Gastroesophageal sphincter (tissue), 4 donors: ENCODE measurements at places on chromosomes 12 and 14.

DNA sequence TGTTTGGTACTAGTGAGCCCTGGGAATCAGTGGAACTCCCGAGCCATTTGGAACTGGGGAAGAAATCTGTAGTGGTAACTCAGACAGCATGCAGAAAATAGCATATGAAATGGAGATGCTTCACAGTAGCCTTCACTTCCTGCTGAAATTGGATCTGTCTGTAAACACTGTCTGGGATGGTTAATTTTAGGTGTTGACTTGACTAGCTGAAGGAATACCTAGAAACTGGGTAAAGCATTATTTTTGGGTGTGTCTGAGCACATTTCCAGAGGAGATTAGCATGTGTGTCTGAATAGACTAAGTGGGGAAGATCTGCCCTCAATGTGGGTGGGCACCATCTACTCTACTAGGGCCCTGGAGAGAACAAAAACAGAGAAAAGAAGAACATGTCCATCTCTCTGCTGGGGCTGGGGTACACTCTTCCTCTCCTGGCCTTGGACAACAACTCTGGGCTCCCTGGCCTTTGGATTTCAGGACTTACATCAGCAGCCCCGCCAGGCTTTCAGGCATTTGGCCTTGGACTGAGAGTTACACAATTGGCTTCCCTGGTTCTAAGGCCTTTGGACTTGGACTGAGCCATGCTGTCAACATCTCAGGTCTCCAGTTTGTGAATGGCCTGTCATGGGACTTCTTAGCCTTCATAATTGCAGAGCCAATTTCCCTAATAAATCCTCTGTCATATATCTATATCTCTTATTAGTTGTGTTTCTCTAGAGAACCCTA is 14.0 kb upstream of the CRADD start:
- H3K4me3 ChIP-seq = no peak overlapping the region
- no peak for ATAC-seq
- H3K27me3 ChIP-seq = no peaks in the 10 kb centered on the region
- no peak overlapping the region for H3K27ac ChIP-seq
- no peaks in the 10 kb centered on the region for H3K36me3 ChIP-seq

DNA sequence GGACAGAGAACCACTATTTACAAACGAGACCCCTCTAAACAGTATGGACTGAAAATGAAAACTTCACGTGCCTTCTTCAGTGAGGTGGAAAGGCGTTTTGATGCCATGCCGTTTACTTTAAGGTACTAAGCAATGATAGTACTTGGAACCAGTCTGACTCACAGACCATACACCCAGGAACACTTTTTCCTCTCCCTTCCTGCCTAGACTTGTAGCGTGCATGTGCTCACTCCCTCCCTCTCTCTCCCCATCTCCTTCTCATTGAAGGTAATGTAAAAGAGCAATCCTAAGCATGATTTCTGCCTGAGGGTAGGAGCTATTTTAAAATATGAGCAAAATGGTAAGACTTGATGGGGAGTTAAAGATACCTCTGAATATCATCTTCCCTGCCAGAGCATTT is 5.9 kb upstream of the RPL41 start:
- no peak overlapping the region for H3K4me3 ChIP-seq
- no peaks in the 10 kb centered on the region for H3K27me3 ChIP-seq
- H3K4me1 ChIP-seq = peaks cover 8% of the 10 kb centered on the region
- no peak for ATAC-seq
- H3K27ac ChIP-seq = no peak overlapping the region
- peaks cover 76% of the 10 kb centered on the region for H3K36me3 ChIP-seq

GRCh38 chr12:60398547-60398946 is 802.7 kb downstream of the SLC16A7 start:
- H3K27me3 ChIP-seq = no peaks in the 10 kb centered on the region
- ATAC-seq = no peak
- H3K36me3 ChIP-seq = no peaks in the 10 kb centered on the region
- no peaks in the 10 kb centered on the region for H3K4me1 ChIP-seq
- H3K27ac ChIP-seq = no peak overlapping the region
- no peak overlapping the region for H3K4me3 ChIP-seq

DNA sequence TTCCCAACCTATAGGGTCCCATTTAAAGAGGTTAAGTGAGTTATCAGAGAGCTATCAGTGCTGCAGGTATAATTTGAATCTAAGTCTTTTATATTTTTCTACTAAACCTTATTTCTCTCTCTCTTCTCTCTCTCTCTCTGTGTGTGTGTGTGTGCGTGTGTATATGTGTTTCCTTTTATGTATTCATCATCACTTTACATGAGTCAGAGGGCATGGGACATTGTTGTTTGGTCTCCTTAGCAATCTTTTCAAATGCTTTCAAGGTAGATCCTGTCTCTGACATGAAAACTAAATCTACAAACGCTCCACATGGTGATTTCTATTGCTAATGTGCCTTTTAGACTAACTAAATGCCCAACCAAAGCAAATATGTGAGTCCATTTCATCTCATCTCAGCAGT is 459.7 kb downstream of the BTG1 start:
- no peaks in the 10 kb centered on the region for H3K4me1 ChIP-seq
- H3K27ac ChIP-seq = no peak overlapping the region
- H3K4me3 ChIP-seq = no peak overlapping the region
- H3K27me3 ChIP-seq = no peaks in the 10 kb centered on the region
- H3K36me3 ChIP-seq = no peaks in the 10 kb centered on the region
- no peak for ATAC-seq

DNA sequence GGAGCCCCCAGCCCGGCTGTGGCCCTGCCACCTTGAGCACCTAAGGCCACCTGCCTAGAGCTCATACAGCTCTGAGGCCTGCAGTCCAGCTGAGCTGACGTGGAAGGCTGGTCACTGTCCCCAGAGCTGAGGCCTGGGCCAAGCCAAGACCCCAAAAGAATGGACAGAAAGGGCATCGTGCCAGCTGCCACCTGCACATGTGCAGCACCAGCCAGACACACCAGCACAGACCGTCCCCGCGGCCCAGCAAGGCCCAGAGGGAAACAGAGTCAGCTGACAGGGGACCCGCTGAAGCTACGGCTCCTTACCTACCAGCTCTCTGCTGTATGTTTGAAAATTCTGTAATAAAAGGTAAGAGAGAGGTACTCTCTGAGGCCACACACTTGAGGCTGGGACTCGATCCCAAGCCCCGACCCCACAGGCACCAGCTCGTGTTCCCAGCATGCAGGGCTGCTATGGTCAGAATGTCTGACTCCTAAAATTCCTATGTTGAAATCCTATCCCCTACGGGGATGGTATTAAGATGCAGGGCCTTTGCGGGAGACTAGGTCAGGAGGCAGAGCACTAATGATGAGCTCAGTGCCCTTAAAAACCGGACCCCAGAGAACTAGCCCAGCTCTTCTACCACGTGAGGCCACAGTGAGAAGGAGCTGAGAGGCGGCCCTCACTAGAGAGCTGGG is 25.4 kb downstream of the BRF1 start:
- peaks cover 24% of the 10 kb centered on the region for H3K36me3 ChIP-seq
- peak; percentile 91 for ATAC-seq
- H3K27me3 ChIP-seq = no peaks in the 10 kb centered on the region
- H3K27ac ChIP-seq = no peak overlapping the region

GRCh38 chr14:22433069-22433468 is 156.0 kb downstream of the DAD1 start:
- H3K27ac ChIP-seq = no peak overlapping the region
- H3K4me3 ChIP-seq = no peak overlapping the region
- no peaks in the 10 kb centered on the region for H3K36me3 ChIP-seq
- no peaks in the 10 kb centered on the region for H3K27me3 ChIP-seq
- ATAC-seq = no peak

GRCh38 chr14:92564344-92565039 is 50.9 kb downstream of the RIN3 start:
- ATAC-seq = no peak
- no peaks in the 10 kb centered on the region for H3K27me3 ChIP-seq
- H3K4me3 ChIP-seq = no peak overlapping the region

GRCh38 chr12:54993181-54993835 is 8.7 kb upstream of the TESPA1 start:
- no peak overlapping the region for H3K27ac ChIP-seq
- H3K4me1 ChIP-seq = no peaks in the 10 kb centered on the region
- ATAC-seq = no peak
- H3K27me3 ChIP-seq = peaks cover 7% of the 10 kb centered on the region
- H3K36me3 ChIP-seq = no peaks in the 10 kb centered on the region
- H3K4me3 ChIP-seq = no peak overlapping the region

- peaks cover 41% of the 10 kb centered on the region for H3K27me3 ChIP-seq
- H3K4me3 ChIP-seq = peak within 1 kb of the TSS; percentile 55
- H3K36me3 ChIP-seq = no peaks in the 10 kb centered on the region
- H3K4me1 ChIP-seq = no peaks in the 10 kb centered on the region
- H3K27ac ChIP-seq = peak within 1 kb of the TSS; percentile 75
Measured at GRCh38 chr14:38255673-38256532, at the start of gene CLEC14A. TSS of gene CLEC14A (minus strand) at chr14:38256093. CDS start at chr14:38256022, 71 bp downstream.

DNA sequence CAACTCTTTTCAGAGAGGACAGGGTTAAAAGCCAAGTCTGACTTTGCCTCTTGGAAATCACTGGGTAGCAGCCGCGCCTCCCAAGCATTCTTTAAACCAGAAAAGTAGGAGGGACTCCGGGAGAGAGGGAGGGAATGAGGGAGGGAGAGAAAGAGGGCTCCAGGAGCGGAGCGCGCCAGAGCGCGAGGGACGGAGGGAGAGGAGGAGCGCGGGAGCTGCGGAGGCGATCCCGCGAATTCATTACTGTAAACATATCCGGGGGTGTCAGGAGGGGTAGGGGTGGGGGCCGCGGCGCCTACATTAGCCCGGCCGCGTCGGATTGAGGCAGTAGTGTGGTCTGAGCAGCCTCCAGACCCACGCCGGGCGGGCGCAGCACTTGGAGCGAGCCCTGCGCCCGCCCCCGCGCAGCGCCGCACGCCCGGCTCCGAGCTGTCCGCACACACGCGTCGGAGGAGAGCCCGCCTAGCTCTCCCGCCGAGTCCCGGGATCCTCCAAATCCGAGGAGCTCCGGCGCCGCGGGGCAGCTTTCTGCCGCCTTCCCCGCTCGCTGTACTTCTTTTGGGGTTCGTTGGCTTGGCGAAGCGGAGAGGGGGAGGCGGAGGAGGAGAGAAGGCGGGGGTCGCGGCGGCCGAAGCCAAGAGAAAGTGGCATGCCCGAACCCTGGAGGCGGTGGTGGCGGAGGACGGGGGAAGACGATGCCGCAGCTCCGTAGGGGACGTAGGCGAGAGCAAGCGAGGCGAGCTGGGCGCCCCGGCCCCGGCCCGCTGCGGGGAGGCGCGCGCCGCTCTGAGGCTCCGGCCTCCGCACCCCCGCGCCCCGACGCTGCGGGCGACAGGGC is 3.3 kb downstream of the FLRT2 start:
- peak overlapping the region; percentile 73 for H3K27ac ChIP-seq
- H3K27me3 ChIP-seq = peaks cover 80% of the 10 kb centered on the region
- peak; percentile 57 for ATAC-seq

GRCh38 chr12:118375348-118375747 is 1.0 kb upstream of the SUDS3 start:
- H3K27me3 ChIP-seq = no peaks in the 10 kb centered on the region
- peaks cover 71% of the 10 kb centered on the region for H3K4me1 ChIP-seq
- peak overlapping the region; percentile 97 for H3K27ac ChIP-seq
- peak overlapping the region; percentile 99 for H3K4me3 ChIP-seq

GRCh38 chr12:45259675-45260074 is 43.8 kb downstream of the ANO6 start:
- no peak for ATAC-seq
- peak overlapping the region; percentile 64 for H3K27ac ChIP-seq
- H3K4me1 ChIP-seq = peaks cover 10% of the 10 kb centered on the region
- H3K27me3 ChIP-seq = no peaks in the 10 kb centered on the region

GRCh38 chr12:130639476-130640424 is 76.3 kb downstream of the RIMBP2 start:
- peaks cover 17% of the 10 kb centered on the region for H3K27me3 ChIP-seq
- H3K4me3 ChIP-seq = no peak overlapping the region
- no peaks in the 10 kb centered on the region for H3K4me1 ChIP-seq
- H3K27ac ChIP-seq = no peak overlapping the region
- no peaks in the 10 kb centered on the region for H3K36me3 ChIP-seq

- no peaks in the 10 kb centered on the region for H3K4me1 ChIP-seq
- no peak overlapping the region for H3K4me3 ChIP-seq
- no peak for ATAC-seq
- peaks cover 4% of the 10 kb centered on the region for H3K36me3 ChIP-seq
- no peaks in the 10 kb centered on the region for H3K27me3 ChIP-seq
- H3K27ac ChIP-seq = no peak overlapping the region
Measured at GRCh38 chr14:77508249-77508648, 9.6 kb upstream of the ISM2 start.

DNA sequence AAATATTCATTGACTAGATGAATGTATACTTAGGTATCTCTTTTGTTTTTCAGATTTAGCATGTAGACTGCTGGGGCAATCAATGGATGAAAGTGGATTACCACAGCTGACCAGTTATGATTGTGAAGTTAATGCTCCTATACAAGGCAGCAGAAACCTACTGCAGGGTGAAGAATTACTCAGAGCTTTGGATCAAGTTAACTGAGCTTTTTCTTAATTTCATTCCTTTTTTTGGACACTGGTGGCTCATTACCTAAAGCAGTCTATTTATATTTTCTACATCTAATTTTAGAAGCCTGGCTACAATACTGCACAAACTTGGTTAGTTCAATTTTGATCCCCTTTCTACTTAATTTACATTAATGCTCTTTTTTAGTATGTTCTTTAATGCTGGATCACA is 15.3 kb upstream of the SNAPC1 start:
- H3K27ac ChIP-seq = peak overlapping the region; percentile 37
- H3K4me3 ChIP-seq = no peak overlapping the region
- peaks cover 7% of the 10 kb centered on the region for H3K4me1 ChIP-seq
- H3K36me3 ChIP-seq = peaks cover 61% of the 10 kb centered on the region
- no peaks in the 10 kb centered on the region for H3K27me3 ChIP-seq
- ATAC-seq = no peak
